AG20443 (cell line): ENCODE measurements at places on chromosomes 5 and 9.

- no peak for DNase-seq
Observed at GRCh38 chr5:146173597-146173996, 8.9 kb downstream of the LARS1 start.

DNA sequence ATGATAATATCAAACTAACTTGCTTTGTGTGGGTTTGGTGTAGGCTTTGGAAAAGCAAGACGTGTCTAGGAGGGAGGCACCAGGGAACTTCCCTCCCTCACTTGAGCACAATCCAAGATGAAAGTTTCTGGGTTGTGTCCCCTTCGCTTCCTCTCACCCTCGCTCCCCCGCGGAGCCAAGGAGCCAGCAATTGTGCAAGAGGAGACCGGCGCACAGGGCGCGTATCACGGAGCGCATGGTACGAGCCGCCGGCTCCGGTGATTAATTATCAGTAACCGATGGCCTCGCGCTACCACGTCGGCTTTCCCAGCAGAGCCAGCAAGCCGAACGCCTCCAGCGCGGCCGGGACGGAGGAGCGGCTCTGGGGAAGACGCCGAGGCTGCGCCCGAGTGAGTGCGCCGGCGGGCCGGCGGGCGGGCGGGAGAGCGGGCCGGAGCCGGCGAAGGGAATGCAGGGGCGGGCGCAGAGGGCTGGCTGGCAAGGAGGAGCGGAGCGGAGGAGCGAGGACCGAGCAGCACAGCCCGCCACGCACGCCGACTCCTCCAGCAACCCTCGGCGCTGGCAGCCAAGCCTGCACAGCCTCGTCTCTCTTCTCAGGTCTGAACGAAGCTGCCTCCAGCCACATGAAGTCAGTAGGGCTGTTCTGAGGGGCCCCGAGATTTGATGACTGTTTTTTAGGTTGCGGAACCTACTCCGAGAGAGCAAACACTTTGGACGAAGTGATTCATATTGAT is 143.6 kb downstream of the BNC2 start:
- peak; percentile 86 for DNase-seq

- DNase-seq = no peak
Observed at GRCh38 chr5:3350781-3351180, 244.9 kb upstream of the IRX1 start.

GRCh38 chr5:159849437-159850083 is 66.7 kb upstream of the ADRA1B start:
- DNase-seq = peak; percentile 82

GRCh38 chr5:73263001-73263710 is 90.2 kb downstream of the TMEM174 start:
- peak; percentile 66 for DNase-seq

GRCh38 chr5:135319928-135320606 is 79.0 kb downstream of the MACROH2A1 start:
- DNase-seq = no peak

- peak; percentile 78 for DNase-seq
Observed at GRCh38 chr5:141940695-141941271, 17.1 kb downstream of the DELE1 start.

- DNase-seq = peak; percentile 62
Observed at GRCh38 chr5:107671742-107672210, 1.0 kb upstream of the EFNA5 start.

DNA sequence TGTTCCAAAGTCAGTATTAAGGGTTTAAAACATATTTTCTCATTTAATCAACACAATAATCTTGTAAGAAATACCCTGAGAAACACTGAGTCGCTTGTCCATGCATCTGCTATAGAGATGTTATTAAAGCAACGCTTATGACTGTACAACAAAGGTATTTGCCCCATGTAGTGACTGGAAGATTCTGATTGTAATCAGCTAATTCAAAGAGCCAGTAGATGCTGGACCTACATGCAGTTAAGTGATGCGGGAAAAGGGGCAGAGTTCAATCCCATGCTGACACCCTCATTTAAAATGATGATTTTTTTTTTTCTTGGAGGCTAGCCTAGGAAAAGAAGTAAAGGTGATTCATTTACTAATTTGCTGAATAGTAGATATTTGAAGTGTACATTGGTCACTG is 149.3 kb upstream of the MTAP start:
- no peak for DNase-seq

- DNase-seq = no peak
Observed at GRCh38 chr9:134736791-134737497, 95.3 kb downstream of the COL5A1 start.

DNA sequence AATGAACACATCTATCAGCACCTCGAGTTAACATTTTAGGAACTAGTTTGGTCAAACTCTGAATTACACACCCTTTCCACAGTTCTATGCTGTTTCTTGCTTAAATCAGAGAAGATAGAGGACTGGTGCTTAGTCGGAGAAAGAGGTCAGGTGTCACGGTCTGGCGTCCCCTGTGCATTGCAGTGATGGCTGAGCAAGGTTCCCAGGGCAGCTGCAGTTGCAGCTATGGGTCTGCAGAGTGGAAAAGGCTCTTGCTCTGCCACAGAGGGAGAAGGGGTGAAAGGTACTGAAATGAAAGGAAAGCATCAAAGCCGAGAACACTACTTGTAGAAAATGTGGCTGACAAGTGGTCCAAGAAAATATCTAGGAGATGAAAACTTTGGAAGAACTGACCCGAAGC is 25.2 kb upstream of the SH3RF2 start:
- no peak for DNase-seq

DNA sequence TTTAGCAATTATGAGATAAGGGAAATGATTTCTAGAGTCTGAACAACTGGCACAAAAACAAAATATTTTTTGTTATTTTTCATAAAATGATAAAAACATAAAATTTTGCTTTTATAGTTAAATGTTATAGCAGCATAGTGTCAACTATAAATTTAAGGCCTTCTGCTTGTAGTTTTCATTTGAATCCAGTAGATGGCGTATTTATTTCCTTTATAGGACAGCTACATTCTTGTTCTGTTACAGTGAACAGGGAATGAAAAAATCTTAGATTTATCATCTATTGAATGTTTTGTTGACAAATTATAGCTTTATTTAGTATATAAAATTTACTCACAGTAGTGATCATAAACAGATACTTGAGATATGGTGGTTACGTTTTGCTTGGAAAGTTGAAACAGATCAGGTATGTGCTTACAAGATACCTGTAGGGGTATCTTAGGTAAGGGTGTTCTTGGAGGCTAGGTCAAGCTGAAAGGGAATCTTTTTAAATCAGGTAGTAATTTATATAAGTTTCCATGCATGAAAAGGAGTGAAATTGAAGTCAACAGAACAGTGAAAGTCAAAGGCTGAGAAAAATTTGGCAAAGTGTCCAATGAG is 239.3 kb upstream of the GRIN3A start:
- peak; percentile 7 for DNase-seq

DNA sequence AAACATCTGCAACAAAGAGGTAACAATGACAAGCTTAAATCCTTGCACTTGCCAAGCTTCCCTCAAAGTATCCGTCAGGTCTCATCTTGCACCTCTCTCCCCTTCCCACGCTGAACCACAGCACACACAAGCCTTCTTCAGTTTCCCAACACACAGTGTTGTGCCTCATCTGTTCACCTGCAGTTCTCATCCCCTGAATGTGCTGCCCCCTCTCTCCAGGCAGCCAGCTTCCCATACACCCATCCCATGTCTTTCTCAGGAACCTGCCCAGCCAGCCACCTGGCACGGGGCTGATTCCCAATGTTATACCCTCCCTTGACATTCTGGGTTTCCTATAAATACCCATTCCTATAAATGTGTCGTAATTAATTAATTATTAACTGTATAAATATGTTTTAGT is 314.8 kb downstream of the PRELID2 start:
- DNase-seq = no peak

DNA sequence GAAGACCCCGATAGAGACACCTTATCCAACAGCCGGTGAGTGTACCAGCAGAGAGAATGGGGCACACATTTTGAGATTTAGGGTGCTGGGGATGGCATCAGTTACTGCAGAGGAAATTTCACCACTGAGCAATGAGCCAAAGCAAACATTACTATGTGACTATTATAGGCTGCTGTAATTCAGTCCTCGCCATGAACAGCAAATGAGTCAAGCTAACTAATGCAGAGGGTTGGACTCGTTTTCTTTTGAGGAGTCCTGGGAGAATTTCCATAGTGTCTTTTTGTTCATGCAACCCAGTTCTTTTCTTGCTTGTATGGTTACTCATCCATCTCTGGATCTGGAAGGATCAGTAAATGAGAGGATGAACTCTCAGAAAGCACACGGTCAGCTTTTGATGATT is 323.8 kb downstream of the PSAT1 start:
- DNase-seq = peak; percentile 70

DNA sequence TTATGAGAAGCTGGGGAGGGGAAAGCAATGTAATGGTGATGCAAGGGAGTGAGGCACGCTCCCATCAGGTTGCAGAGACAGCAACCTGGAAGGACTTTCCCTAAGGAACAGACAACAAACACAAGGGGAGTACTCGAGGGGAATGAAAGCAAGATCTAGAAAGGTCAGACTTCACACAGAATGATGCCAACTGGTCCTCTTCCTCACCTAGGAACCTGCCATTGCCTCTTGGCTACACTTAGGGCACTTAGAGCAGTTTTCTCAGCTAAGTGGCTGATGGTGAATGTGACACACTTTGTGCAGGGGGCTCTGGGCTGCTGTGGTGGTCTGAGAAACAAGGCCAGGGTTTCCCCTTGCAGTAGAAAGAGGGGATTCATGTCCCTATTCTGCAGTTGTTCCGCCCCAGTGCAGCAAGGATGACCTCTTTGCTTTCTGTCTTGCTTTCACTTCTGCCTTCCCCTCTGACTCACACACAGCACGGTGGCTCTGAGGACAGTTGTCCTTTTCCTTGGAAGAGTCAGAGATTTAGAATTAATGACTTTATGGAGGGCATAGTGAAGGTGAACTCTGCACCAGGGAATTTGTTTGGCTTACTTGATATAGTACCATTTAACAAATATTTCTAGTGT is 394.0 kb upstream of the KLF4 start:
- no peak for DNase-seq

DNA sequence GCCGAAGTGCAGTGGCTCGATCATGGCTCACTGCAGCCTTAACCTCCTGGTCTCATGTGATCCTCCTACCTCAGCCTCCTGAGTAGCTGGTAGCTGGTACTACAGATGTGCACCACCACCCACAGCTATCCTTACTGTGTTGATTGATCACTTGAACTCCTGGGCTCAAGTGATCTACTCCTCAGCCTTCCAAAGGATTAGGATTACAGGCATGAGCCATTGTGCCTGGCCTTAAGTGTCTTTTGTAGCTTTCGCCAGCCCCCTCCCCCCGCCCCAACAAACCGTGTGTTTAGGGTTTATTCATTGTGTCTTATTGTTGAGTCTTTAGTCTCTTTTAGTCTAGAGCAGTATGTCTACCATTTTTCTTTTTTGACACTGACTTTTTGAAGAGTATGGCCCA is 33.1 kb downstream of the SPIN1 start:
- DNase-seq = no peak

DNA sequence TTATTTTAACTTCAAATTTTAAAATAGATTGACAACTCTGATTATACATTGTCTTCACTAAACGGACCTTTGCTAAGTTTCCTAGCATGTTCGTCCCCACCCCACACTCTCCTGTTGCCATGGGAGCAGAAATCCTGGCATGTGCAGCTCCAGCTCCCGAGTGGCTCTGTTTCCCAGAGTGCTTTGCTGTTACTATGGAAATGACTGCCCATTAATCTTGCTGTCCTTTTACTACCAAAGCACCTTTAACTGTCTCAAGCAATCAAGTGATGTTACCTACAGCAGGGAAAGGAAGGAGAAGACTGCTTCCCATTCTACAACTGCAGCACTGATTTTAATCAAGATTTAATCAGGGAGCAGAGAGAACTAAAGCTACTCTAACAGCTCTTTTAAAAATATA is 212.0 kb upstream of the KIF2A start:
- peak; percentile 61 for DNase-seq
